GF-D8 (cell line): ENCODE measurements at places on chromosomes 16 and 17.

DNA sequence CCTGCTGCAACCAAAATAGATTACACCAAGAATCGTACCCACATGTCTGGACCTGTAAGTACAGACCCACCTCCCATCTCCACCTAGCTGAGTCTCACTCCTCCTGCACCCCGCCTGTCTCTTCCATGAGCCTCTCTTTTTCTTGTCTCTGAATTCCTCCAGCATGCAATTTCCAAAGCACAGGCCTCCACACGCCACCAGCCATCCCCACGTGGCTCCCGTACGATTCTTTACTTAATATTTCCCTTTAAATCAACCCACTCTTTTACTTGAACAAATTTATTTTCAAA is 1.2 kb downstream of the RPH3AL start:
- DNase-seq, result no peak

DNA sequence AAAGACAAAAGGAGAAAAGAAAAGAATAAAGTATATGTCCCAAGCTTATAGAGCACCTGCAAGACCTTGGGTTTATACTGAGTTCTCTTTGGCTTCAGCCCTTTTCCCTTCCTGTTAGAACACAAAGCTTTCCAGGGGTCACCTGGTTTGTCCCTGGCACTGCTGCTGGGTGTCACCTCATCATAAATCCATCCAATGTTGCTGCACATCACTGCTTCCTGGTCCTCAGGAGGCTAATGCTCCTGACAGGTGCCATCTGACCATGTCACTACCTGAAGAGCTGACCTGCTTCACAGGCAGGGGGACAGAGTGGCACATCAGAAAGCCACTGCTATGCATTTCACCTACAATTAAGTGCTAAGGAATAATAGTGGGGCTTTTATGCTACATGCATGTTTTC is 164.6 kb upstream of the ELAC2 start:
- no peak for DNase-seq

DNA sequence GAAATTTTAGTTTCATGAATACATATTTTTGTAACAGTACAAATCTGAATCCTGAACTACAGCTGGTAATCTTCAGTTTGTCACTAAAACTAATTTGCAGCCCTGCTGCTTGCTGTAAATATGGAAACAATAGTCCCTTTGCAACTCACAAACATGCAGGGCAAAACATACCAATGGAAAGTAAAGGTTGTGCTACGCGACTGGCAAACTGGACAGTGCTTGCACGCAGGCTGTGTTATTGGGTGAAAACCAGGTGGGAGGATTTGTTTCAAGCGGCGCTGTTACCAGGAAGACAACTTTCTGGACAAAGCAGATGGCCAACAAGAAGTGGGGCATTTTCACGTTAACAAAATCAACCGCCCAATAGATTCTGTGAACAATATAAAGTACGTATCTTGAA is 93.5 kb downstream of the CDYL2 start:
- DNase-seq, result no peak

GRCh38 chr17:8506145-8506544 is 70.5 kb downstream of the NDEL1 start:
- no peak for DNase-seq

DNA sequence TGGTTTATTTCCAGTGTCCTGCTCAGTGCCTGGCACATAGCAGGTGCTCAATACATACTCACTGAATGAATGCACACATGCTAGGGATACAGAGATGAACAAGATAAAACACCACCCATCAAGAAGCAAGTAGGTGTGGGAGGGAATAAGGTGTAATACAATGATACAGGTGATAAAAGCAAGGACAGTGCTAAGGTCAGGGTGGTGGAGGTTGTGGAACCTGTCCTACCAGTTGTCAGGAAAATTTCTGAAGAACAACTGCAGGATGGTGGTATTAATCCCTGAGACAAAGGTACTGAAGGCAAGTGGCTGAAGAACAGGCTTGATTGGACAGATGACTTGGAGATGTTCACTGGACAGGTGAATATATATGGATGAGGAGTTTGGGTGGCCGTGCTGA is 1.8 kb downstream of the KNOP1 start:
- no peak for DNase-seq

- DNase-seq, result no peak
These were observed 2.0 kb downstream of the DLX3 start for GRCh38 chr17:49992933-49993422.
